Naive thymus-derived CD8-positive, alpha-beta T cell (primary cell): ENCODE measurements at places on chromosomes 5 and 9.

DNA sequence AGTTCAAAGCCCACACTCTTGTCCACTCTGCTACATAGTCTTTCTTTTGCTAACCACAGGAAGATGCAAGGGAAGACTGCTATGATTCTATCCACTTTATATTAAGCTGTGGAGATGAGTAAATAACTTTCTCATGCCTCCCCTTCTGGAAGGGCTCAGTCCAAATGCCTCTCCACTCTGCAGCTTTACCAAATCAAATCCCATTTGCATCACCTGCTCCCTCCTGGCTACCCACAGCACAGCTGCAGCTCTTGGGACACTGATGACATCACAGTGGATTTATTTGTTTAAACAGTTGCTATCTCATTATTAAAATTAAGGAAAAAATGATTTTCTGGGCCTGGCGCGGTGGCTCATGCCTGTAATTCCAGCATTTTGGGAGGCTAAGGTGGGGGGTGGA, 1544.9 kb upstream of the WWC1 start:
- no peak for DNase-seq

DNA sequence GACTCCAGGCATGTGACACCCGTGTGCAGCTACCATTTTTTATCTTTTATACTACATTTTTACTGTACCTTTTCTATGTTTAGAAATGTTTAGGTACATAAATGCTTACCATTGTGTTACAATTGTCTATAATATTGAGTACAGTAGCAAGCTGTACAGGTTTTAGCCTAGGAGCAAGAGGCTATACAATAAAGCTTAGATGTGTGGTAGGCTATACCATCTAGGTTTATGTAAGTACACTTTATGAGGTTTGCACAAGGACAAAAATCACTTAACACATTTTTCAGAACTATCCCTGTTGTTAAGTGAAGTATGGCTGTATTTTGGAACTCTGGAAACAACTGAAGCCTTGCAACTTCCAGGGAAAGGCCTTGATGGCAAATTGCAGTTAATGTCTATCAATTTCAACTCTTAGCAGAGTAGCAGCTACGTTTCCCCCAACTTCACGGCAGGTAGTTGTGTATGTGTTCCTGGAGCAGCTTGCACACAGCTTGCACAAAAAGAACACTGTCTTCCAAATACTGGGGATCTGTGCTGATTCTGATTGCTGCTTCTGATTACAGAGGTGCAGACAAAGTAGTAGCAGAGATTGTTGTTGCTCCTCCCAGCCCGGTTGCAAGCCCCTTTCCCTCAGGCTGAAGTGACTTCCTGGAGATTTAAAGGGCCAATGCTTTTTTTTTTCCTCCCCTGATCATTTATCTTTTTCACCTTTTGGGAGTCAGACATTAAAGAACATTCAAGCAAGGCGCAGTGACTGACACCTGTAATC, 30.0 kb downstream of the SIL1 start:
- no peak for DNase-seq

- DNase-seq, result no peak
These were observed 67.5 kb downstream of the FANCC start for GRCh38 chr9:95249986-95250385.

GRCh38 chr5:95543017-95543705, 11.6 kb downstream of the SKIC3 start:
- no peak for DNase-seq

- DNase-seq, result no peak
These were observed 11.1 kb upstream of the NADK2 start for GRCh38 chr5:36252722-36253365.

DNA sequence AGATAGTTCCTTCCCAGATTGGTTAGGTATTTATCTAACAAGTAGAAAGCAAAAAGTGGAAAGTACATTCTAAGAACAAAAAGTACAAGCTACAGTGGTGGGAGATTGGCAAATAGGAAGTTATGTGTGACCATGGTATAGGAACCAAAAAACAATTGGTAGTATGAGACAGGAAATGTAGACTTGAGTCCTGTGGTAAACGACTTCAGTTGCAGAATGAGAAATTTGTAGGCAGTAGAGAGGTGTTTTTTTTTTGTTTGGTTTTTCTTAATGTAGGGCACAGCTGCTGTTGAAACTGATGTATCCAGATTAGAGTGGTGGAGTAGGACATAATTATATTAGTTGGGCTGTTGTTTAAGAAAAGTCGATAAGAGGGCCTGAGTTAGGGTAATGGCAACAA, 72.0 kb downstream of the CCNH start:
- DNase-seq, result peak; percentile 65

DNA sequence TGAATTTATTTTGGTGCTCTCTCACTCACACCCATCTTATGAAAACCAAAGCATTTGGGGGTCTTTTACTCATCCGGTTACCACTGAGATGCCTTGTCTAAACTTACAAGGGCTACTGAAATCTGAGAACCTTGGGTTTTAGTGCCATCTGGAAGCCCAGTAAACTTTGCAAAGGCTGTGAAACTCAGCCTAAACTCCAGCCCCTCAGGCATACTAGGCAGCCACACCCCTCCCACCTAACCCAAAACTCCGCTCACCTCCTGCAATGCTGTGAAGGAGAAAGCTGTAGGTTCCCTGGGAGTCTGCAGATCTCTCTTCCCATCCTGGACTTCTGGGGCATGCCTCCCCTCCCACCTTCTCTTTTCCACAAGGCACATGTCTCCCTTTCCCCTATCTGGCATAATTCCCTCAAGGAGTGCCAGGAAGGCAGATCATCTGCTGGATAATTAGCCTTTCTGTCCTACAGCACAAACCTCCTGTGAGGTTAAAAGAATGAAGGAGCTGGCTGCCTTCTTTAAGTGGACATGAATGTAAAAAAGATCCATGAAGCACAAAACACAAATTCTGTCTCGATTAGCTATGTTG, 71.5 kb upstream of the ANXA1 start:
- DNase-seq, result no peak

- no peak for DNase-seq
These were observed 3.0 kb upstream of the CDX1 start for GRCh38 chr5:150163547-150164059.

GRCh38 chr5:170267431-170268152, 30.0 kb downstream of the LCP2 start:
- peak; percentile 67 for DNase-seq

GRCh38 chr9:100229561-100229960, 123.2 kb downstream of the TEX10 start:
- DNase-seq, result no peak

GRCh38 chr9:128762671-128763449, 8.9 kb downstream of the ZER1 start:
- DNase-seq, result no peak

- DNase-seq, result no peak
These were observed 80.3 kb upstream of the FST start for GRCh38 chr5:53399926-53400697.

DNA sequence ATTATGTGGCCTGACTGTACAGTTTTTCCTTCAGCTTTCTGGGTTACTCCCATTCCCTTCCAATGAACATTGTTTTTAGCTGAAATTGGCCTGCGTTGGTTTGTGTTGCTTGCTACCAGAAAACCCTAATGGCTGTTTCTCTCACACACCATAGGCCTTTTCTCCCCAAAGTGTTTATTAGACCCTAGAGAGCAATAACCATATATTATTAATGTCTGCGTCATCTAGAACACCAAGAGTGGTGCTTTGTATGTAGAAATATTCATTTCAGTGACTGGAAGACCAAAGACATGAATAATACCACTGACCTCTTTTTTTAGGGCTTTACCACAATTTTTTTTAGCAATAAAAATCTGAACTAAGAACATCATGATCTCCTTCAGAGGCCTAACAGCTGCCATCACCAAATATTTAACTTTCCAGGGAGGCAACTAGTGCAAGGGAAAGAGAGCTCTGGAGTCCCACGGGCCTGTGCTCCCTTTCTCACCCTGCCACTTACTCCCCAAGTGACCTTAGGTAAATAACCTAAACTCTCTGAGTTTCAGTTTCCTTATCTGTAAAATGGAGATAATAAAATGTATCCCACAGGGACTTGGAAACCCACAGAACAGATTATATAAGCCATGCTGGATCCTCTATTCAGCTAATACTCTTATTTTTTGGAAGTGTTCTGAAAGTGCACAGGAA, 201.9 kb upstream of the ISL1 start:
- DNase-seq, result no peak

- no peak for DNase-seq
These were observed 63.7 kb downstream of the SLC1A1 start for GRCh38 chr9:4553951-4554381.

GRCh38 chr5:93519740-93520139, 61.3 kb downstream of the NR2F1-AS1 start:
- DNase-seq, result no peak

GRCh38 chr5:111308951-111309350, 84.8 kb downstream of the CAMK4 start:
- no peak for DNase-seq

DNA sequence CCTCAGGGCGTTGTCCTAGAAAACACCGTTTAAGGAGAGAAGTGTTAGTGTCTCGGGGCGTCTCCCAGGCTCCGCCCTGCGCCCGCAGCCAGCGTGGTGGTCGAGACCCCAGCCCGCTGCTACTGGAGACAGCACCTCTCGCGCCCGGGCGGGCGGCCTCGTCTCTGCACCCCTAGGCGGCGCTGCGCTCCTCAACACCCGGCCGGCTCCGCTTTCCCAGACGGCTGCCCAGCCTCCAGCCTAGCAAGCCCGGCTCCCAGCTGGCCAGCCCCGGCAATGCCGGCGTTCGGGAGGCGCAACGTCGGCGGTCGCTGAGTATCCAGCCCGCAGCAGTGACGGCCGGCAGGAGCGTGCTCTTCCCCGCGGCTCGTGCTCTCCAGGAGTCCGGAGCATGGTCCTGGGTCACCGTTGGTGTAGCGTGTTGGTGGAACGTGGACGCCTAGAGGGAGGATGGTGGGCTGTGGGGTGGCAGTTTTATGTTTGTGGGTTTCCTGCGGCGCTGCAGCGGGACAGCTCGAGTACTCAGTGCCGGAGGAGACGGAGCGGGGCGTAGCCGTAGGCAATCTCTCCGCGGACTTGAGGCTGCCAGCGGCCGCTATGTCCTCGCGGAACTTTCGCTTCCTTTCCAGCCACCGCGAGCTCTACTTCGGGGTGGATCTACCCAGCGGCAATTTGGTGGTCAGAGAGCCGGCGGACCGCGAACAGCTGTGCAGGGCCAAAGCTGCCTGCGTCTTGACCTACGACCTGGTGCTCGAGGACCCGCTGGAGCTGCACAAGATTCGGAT, 536 bp downstream of the PCDHAC1 start:
- no peak for DNase-seq

DNA sequence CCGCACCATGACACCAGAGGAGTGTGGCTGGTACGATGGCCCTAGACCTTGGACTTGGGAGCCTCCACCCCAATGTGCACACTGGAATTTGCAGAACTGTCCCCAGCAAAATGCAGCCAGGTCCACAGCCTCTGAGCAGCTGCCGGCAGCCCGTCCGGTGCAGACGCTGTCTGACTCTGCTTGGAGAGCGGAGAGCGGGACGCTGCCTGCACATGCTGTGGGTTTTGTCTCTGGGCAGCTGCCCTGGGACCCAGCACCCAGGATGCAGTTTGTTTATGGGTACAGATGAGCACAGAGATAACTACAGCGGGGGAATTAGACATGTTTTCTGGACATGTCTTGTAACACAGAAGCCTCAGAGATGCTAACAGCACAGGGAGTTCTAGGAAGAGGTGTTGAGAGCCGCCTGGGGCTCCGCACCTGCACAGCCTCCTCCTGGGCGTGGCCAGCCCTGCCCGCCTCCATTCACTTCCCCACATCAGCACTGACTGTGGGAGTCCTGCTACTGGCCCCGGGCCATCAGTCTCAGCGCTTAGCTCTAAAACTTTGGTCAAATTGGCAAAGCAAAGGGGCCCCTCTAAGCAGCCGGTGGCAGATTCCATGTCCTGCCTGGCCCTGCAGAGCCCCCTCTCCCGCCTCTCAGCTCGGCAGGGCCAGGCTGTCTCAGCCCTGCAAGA, 159.6 kb downstream of the IRX2 start:
- DNase-seq, result no peak

DNA sequence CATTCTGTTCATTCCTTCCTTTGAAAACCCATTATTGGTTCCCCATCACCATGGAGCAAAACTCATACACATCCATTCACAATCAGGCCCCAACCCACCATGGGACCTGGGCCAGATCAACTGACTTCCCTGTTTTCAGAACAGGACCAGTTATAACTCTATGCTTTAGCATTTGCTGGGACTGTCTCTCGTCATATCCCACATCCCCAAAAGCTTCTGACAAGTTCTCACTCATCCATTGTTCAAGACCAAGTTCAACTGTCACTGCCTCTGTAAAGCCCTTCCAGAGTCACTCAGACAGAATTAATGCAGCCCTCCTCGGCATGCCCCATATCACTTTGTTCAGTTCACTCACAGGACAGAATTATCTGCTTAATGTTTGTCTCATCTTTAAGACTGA, 4.0 kb downstream of the FAM169A start:
- DNase-seq, result no peak

DNA sequence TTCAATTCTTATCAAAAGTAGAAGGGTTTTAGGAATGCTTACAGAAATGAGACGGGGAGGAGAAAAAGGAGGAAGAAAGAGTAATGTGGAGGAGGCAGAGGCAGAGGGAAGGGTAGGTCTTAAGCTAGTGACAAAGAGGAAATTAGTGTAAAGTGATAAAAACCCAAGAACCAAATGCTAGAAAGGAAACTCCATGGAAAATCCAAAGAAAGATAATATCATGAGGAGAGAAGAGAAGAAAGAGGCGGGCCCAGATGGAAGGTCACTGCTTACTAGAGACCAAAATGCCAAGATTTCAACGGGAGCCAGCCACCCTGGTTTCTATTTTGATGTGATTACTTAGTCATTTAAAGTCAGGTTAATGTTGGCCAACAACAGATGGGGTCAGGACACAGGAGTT, 68.6 kb upstream of the IL12B start:
- DNase-seq, result no peak

GRCh38 chr9:89889865-89890264, 285.1 kb downstream of the GADD45G start:
- no peak for DNase-seq

GRCh38 chr5:105840800-105841199, 1829.9 kb downstream of the EFNA5 start:
- no peak for DNase-seq

DNA sequence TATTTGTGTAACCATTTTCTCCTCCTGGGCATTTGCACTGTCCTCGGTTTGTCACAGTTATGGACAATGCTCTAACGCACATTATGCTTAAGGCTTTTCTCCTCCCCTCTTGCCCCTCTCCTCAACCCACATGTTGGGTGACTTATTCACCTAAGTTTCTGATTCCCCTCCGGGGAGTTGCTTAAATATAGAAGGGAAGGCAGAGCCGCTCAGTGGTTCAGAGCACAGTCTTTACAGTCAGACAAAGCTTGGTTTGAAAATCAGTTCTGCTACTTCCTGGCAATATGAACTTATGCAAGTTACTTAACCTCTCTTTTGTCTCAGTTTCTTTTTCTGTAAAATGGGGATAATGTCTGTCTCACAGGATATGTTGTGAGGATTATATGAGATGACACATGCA, 41.2 kb upstream of the SPRY4 start:
- no peak for DNase-seq
